ENCODE measurements at places on chromosomes 3 and 15.

GRCh38 chr3:43854283-43854682 is 163.5 kb downstream of the ABHD5 start:
- no peak for DNase-seq

DNA sequence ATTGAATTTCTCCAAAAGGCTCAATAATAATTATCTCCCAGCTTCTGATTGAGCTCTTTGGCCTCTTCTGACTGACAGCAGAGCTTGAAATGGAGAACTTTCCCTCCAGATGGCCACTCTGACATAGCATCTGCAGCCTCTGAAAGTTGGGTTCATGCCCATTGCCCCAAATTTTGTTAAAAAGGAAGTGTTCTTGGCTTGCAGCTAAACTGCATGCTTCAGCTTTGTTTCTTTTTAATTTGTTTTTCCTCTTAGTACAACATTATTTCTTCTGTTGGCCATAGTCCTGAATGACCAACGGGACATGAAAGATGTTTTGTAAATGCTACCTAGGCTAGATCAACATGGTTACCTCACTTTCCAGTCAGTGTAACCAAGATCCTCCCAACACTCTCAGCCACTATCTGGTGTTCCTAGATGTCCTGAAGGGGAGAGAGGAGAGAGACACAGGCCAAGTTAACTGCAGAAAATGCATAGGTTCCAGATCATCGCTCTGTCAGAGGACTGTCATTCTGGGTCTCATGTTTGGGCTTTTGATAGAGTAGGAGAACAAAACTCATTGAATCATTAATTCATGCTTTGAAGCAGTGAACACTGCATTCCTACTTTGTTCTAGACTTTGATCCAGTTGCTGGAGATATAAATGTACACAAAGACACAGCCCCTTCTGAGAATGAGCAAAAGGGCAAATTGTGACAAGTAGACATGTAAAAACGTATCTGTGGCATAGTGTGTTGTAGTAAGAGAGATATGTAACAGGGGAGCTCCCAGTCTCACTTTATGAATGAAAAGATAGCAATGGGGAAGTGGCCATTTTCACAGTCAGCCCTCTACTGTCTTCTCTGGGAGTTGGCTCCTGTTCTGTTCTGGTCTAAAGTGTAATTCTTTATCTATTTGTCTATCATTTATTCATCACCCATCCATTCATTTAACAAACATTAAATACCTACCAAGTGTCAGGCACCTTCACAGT is 156.2 kb downstream of the ZNF621 start:
- no peak for DNase-seq

DNA sequence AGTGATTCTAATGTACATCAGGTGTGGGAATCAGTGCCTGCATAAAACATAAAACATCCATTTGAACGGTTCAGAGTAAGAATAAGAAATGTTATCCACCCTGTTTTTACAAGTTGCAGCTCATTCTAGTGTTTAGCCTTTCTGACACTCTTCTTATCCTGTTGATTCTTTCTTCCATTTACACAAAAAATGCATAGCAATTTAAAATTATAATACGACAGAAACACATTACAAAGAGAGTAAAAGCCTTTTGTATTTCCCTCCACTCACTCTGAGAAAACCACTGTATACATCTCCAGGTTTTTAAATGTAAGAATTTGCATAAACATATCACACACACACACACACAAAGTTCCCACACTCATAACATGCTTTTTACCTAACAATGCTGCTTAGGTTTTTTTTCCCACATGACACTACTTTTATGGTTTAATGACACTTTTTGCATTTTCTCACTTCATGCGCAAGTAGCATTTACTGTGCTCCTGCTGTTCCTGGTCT is 199.8 kb downstream of the CNTN6 start:
- DNase-seq = no peak

- no peak for DNase-seq
Measured at GRCh38 chr3:33256249-33256648, 21.0 kb upstream of the FBXL2 start.

- DNase-seq = peak; percentile 74
Measured at GRCh38 chr3:20540066-20540465, 354.1 kb upstream of the SGO1 start.

DNA sequence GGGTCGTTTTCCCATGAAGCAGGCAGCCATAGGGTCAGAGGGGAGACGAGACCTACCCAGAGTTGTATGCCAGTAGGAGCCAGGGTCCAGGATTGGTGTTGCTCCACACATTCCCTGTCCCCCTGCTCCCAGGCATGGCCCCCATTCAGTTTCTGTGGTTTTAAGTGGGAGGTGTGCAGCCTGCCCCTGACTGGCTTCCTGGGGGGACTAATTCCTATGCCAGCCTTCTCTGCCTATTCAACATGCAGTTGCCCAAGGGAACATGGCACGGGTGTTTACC is 126.3 kb downstream of the EEFSEC start:
- DNase-seq = no peak

DNA sequence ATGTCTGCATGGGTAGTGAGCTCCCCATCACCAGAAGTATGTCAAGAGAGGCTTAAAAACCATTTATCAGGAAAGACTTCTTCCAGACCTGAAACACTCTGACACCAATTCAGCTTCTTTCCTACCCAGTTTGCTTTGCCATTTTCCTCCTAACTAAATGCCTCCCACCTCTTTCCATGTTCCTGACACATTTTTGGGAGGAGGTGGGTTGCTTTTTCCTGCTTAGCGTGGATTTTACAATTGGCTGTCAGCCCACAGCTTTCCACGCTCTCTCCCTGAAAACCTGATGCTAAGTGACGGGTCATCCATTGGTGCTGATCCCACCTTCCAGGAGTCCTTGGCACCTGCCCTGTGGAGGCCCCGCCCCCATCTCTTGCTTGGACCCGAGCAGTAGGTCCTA is 264.9 kb upstream of the ST8SIA2 start:
- DNase-seq = no peak

DNA sequence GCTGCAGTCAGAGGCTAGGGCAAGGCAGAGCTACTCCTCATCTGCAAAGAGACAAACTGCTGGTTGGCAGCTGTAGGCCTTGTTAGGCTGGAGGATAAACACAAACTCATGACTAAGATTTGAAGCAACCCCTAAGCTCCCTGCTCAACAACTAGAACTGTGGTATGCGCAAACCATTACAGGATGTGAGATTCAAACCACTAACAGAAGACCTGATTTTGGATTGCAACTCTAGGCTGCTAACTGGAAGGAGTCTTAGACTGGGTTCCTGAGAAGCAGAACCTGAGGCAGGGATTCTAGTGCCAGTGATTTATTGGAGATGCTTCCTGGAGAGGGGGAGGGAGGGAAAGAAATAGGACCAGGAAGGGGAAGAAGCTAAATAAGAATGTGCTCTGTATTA is 22.5 kb downstream of the CCR4 start:
- no peak for DNase-seq

DNA sequence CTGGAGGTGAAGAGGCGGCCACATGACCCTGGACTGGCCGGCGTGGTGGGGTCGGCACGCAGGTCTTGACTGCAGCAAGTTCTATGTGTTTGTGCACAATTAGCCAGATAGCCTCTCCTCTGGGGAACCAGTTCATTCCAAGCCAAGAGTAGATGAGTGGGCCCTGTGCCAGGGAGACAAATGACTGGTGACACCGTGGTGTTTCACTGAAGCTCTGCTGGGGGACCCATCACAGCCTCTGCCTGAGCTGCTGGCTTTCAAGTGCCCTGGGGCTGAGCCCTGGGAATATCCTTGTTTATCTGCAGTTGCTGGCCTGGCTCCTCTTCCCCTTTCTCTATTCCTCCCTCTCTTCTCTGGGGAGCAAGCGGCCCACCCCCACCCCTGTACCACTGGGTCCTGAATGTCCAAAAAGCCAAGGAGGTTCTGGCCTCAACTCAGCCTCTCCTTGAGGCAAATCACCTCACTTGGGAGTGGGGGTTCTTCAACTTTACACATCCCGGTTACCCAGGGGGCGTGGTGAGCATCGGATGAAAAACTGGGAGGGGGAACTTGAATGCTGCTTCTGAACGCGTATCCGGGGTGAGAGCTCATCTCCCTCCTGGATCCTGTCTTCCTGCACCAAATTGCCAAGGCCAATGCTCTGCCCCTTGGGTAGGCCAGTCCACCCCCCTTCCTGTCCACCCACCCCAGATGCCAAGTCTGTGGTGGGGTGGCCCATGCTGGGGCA is 199.6 kb upstream of the LYSMD4 start:
- no peak for DNase-seq
